Epithelial cell of esophagus (primary cell): ENCODE measurements at places on chromosomes 3 and 15.
A peak's percentile ranks its signal among the peaks of the same experiment; 100 is the strongest.

DNA sequence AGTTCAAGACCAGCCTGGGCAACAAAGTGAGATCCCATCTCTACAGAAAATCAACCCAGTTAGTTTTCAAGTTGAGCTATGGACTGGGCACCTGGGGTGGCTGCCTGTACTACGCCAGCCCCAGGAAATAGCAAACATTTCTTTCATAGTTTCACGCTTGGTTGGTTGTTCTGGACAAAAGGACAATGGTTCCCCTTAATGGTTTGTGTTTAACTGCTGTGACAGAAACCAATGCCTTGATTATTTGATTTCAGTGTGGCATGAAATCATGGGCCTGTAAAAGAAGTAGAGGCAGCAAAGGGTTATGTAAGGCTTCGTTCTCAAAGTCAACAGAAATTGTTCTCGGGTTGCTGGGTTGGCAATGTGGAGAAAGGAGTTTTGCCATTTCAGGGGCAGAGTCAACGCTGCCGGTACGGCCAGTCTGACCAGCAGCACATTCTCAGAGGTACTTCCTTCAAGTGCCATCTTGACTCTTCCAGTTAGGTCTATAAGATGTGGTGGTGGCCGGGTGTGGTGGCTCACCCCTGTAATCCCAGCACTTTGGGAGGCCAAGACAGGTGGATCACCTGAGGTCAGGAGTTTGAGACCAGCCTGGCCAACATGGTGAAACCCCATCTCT lies 12.7 kb downstream of the LCMT2 start:
- no peak for DNase-seq

DNA sequence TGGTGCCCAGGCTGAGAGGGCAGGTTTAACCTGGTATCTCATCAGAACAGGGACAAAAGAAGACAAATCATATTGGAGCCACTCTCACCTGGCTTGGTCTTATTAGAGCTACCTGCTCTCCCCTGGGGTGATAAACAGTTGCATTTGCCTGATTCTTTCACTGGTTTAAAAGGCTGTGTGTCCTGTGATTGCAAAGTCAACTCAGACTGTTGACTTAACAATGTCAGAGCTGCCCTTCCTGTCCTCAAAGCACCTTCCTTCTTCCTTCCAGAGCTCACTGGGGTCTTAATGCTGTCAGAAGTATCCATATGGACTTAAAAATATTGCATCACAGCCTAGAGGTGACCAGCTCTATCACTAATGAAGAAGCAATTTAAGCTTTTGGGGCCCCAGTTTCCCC lies 50.5 kb upstream of the MINAR1 start:
- no peak for DNase-seq

DNA sequence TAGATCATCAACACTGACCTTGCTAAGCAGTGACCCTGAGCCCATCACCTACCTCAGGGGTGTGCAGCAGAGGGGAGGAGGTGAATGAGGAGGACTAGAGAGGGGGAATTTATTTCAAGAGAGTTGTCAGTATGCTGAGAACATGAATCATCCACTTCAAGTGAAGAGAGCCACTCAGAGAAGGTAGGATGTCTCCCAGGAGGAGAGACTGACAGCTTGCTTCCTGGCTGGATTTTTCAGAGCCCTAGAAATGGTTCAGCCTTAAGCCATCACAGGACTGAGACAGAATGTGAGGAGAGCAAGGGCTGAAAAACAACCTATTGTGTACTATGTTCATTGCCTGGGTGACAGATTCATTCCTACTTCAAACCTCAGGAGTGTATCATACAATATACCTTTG lies 34.8 kb downstream of the CCNL1 start:
- peak; percentile 57 for DNase-seq

DNA sequence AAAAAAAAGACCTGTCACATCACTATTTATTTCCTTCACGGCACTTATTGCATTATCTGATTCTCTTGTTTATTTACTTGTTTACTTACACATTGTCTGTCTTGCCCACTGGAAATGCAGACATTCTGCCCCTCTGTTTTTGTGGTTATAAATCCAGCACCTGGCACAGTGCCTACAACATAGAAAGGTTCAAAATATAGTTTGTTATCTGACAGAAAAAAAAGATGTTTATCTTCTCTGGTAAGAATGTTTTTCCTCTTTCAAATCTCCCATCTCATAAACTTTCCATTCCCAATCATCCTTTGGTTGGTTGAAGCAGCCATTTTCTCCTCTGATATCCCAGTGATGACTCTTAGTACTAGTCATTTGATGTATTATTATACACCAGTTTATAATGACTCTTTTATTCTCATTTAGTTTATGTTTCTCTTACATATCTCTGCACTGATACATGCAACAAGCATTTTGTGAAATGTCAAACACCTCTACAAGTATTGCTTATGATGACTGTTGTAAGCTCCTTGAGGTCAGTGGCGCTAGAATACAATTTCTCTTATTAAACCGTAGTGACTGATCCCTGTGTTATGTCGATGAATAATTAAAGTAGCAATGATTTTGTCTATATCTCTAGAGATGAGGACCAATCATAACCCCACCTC lies 398.4 kb upstream of the TBL1XR1 start:
- DNase-seq, result peak; percentile 61

DNA sequence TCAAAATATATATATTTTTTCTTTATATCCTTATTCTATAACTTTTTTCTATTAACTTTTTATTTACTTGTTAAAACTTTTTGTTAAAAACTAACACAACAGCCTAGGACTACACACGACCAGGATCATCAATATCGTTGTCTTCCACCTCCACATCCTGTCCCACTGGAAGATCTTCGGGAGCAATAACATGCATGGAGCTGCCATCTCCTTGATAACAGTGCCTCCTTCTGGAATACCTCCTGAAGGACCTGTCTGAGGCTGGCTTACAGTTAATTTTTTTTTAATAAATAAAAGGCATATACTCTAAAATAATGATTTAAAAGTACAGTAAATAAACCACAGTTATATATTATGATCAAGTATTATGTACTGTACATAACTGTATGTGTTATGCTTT lies 58.9 kb downstream of the SFMBT1 start:
- peak; percentile 43 for DNase-seq

DNA sequence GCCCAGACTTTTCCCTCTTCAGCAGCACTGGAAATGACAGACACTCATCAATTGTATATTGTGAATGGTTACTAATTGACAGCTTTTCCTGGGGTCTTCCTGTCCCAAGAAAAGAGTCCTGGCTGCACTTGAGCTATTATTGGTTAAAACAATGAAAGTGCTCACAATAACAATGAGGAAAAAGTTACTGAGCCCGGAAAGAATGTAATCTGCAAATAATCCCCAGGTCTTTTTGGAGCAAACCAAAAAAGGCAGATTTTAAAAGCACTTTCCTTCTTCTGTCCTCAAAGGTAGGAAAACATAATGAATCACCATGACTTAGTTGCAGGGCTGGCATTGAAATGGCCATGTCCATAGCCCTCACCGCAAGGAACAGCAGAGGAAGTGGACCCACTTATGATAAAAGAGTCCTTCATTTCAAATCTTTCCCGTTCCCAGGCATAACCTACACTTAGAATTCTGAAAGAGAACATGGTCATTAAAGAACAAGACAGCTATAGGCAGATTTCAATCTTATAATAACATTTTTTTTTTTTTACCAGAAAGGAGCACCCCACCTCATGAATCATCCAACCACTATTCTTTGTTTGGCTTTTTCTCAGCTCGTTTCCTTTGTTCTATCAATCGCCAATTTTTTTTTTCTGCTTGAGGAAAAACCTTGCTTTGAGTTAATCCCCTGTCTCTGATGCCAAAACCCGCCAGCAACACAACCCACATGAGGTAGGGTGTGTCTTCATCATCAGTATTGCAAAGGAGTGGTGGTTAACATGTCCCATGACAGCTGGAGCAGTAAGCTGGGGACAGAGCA lies 35.5 kb upstream of the ATP1B3 start:
- peak; percentile 71 for DNase-seq

DNA sequence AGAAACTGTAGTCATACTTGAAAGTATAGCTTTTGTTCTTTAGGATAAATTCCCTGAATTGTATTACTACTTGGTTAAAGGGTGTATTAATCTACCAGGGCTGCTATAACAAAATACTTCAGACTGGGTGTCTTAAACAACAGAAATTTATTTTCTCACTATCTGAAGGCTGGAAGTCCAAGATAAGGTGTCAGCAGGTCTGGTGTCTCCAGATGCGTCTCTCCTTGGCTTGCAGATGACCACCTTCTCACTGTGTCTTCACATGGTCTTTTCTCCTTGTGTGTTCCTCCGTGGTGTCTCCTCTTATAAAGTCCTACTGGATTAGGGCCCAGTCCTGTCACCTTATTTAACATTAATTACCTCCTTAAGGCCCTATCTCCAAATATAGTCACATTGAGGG lies 33.7 kb downstream of the MED12L start:
- DNase-seq, result no peak

DNA sequence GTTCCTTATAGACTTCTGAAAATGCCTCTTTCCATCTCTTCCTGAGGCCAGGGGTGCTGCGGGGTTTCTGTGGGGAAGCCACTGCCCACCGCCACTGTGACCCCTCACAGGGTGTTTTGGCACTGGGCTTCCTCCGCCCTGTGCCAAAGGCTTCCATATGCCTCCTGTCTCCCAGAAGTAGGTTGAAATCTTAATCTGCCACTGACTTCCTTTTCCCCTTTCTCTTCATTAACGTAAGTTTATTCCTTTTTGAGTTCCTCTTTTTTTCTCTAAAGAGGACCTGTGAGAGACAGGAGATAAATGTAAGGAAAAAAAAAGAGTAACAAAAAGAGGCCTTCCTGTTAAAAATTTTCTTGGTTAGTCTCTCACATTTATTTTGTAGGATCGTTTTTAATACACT lies 220.5 kb downstream of the CTNNB1 start:
- DNase-seq, result no peak

DNA sequence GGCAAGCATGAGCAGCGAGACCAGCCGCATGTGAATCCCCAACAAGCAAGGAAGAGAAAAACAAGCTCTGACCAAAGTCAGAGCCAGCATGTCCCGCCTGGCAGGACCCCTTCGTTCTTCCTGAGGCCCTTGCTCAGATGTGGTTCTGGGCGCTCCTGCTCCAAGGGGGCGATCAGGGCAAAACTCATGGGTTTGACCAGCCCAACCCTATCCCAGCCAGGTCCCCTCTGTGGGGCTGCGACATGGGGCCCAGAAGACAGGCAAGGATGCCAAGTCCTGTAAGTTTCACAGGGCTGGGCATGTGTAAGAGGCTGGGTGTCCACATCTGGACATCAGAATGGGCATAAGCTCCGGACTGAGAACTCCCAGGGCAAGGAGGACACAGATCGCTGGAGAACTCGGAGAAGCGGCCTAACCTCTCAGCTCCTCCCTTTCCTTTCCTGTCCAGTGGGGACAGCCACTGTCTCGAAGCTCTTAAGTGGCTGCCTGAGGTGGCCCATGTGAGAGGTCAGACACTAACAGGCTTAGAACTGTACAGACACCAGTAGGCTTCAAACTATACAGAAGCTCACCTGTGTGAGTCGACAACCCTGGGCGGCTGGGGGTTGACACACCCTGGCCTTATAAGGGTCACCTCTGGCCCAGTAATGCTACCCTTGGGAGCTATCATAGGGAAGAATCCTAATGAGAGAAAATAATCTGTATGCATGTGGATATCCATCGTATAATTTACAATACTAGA lies 48.9 kb downstream of the XXYLT1 start:
- no peak for DNase-seq

DNA sequence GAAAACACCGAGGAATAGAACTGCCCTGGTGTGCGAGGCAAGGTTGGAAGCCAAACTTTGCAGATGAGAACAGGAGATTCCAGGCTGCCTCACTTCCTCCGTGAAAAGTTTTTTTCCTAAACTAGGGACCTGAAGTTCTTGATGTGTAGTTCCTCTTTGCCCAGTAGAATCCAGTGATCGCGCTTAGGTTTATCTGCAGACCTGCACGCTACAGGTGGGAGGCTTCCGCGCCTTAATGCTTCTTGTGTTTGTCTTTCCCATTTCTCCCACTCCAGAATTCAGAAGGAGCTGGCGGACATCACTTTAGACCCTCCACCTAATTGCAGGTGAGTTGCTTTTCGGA lies 5.4 kb downstream of the UBE2E1 start:
- DNase-seq, result peak; percentile 33

- DNase-seq, result no peak
Measured at GRCh38 chr3:117523418-117523817, 813.8 kb downstream of the TUSC7 start.

- DNase-seq, result peak; percentile 33
Measured at GRCh38 chr3:29914861-29915524, 634.1 kb downstream of the RBMS3 start.

GRCh38 chr3:136696797-136697196 lies 55.4 kb downstream of the STAG1 start:
- DNase-seq, result no peak

- DNase-seq, result peak; percentile 43
Measured at GRCh38 chr3:138434875-138435772, 708 bp downstream of the ESYT3 start.

DNA sequence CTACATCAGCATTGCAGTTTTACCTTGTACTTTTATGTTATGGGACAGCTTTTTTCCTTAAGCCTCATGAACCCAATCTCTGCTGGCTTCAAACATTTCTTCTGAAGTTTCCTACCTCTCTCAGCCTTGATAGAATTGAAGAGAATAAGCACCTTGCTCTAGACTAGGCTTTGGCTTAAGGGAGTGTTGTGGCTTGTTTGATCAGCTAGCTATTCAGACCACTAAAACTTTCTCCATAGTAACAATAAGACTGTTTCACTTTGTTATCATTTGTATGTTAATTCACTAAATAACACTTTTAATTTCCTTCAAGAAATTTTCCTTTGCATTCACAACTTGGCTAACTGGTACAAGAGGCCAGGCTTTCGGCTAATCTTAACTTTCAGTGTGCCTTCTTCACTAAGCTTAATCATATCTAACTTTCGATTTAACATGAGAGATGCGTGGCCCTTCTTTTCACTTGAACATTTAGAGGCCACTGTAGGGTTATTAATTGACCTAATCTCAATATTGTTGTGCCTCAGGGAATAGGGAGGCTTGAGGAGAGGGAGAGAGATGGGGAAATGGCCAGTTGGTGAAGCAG lies 8.1 kb upstream of the TIGIT start:
- no peak for DNase-seq

DNA sequence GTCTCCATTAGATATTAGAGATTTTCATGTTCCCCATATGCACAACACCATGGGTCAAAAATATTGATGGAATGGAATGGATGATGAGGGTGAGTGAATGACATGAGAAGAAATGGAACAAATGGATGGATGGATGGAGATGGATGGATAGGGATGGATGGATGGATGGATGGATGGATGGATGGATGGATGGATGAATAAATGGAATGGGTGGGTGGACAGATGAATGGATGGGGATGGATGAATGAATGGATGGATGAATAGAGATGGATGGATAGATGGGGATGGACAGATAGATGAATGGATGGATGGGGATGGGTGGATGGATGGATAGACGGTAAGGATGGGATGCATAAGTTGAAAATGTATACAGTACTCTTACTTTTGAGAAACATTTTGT lies 18.6 kb downstream of the CFAP92 start:
- DNase-seq, result no peak
